Left colon (tissue), 2 donors: ENCODE measurements at places on chromosomes 11 and 22. TPM values are rescaled to one million over a fixed set of nuclear protein-coding genes. Genes with fewer than 3 reads are reported as not detected.

DNA sequence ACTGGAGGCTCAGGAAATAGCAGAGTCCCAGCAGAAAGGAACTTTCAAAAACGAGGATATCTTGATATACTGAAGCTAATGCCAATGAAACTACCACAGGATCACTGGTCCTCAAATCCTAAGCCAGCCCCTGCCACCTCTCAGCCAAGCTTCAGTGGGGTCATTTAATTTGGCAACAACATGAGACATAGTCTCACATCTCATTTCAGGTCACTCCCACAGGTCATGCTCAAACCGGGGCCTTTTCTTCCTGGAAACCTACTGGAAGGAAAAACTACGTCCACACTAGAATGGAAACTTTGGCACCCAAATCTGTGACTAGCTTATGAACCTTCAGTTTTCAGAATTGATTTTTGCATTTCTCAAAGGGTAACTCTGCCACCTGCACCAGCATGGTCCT is 61.9 kb upstream of the CYP2D6 start:
- no peak for DNase-seq

DNA sequence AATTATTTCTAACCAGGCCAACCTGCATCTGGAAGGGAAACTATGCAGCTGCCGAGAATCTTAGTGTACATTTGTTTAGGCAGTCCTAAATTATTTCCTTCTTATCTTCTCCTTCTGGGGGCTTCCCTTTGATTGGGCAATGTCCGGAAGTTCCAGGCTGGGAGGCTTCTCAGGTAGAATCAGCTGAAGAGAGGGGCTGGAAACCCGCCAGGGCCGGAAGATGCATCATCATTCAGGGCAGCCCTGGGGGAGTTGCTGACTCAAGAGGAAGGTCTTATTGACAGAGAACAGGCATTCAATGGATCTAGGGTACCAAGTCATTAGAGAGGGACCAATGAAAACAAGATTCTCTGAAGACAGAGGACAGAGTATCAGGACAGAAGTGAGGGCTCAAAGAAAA is 150.7 kb downstream of the BLID start:
- no peak for DNase-seq

- DNase-seq, result no peak
Observed at GRCh38 chr11:70672991-70673653, 274.8 kb downstream of the CTTN start.

DNA sequence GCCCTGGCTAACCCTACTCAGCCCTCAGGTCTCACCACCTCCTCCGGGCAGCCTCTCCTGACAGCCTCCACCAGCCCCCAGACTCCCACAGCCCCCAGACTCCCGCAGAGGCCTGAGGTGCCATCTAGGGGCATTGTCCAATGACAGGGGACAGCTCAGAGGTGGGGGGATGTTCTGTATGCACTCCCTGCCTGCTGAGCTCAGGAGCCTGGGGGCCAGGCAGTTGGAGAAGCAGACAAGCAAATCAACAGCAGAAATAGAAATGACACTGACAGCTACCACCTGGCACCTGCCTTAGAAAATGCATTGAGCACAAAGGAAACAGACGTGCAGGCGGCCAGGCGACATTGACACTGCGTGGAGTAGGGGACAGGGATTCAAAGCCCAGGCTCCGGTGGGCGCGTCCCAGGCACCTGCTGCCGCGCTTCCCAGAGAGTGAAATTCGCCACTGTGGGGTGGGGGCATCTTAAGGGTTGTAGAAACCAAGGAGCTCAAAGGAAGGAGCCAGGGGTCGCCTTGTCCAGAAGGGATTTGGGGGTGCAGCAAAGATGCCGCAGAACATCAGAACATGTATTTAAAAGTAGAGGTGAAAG is 22.5 kb upstream of the WNT7B start:
- DNase-seq, result no peak

GRCh38 chr22:37205046-37205445 is 7.2 kb downstream of the SSTR3 start:
- no peak for DNase-seq

DNA sequence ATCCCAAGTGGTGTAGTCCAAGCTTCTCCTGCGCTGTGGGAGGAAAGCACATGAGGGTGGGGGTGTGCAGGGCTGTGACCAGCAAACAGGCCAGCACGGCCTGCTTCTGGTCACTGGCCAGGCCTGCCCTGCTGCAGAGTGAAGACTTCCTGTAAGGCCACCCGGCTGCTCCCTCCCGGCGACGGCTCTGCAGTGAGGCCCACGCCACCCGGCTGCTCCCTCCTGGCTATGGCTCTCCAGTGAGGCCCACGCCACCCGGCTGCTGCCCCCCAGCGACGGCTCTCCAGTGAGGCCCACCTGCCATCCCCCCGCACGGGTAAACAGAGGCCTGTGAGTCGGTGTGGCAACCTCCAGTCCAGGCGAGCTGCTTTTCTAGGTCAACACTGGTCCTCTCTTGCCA is 31.4 kb upstream of the BRSK2 start:
- peak; percentile 19 for DNase-seq

GRCh38 chr11:71269603-71270511 is 17.5 kb upstream of the SHANK2 start:
- DNase-seq, result no peak

DNA sequence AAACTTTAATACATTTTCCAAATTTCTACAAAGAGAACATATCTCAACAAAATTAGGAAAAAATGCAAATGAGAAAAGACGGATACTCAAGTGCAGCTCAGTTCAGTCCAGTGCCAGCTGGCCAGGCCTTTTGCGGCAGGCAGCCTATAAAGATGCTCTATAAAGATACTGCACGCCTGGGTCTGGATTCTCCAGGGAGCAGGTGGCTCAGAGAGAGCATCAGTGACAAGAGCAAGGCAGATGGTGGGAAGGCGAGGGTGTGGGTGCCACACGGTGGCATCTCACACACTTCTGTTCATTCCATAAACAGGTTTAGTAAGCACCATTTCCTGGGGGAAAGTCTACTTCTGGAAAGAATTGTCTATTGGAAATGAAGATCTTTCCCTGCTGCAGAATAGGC is 18.1 kb upstream of the SCN3B start:
- no peak for DNase-seq

DNA sequence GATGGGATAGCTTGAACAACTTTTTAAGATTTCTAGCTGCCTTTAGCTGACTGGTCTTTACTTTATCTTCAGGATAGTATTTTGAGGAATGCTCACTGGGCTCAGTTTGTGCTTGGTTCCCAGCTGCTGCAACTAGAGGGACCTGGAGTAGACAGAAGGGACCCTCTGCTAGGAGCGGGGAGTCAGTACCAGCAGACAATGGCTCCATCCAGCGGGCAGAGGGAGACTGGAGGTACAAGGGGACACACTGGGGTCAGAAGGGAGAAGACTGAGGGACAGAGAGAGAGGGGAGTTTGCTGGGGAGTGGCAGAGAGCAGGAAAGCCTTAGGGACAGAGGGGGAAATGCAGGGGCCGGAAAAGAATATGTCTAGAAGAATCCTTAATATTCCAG is 22.0 kb upstream of the ACER3 start:
- DNase-seq, result no peak

DNA sequence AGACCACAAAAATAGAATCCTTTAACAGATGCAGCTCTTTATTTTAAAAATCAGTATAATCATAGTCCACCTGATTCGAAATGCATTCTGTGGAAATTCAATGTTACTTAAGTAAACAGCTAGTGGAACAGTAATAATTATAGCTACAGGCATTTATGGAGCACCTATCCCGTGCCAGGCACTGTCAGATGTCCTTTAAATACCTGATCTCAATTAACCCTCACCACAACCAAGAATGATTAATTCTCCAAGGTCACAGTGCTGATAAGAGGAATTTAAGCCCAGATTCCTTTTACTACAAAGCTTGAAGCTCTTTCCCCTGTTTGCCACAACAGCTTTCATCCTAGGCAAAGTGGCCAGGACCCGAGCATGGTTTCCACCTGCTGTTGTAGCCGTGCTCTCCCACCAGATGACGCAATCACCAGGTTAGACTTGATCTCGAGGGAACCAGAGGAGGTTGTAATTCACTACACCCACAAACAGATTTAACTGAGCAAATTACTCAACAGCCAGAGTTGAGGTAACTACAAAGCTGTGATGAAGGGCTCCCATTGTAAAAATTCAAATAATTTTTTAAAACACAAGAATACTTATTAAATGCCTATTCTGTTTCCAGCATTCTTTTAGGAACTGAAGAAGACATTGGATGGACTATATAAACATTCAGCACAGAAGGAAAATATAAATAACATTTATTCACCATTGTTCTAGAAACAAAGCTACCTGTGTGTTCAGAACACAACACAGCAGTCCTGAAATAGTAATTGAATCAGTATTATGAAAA is 10.3 kb downstream of the PRDM10 start:
- DNase-seq, result peak; percentile 47

GRCh38 chr11:128532016-128532571 is 55.3 kb downstream of the ETS1 start:
- no peak for DNase-seq

GRCh38 chr22:31611061-31611760 is 50.8 kb downstream of the PISD start:
- DNase-seq, result peak; percentile 15

- peak; percentile 48 for DNase-seq
Observed at GRCh38 chr11:130177782-130178181, 18.2 kb downstream of the ST14 start.

DNA sequence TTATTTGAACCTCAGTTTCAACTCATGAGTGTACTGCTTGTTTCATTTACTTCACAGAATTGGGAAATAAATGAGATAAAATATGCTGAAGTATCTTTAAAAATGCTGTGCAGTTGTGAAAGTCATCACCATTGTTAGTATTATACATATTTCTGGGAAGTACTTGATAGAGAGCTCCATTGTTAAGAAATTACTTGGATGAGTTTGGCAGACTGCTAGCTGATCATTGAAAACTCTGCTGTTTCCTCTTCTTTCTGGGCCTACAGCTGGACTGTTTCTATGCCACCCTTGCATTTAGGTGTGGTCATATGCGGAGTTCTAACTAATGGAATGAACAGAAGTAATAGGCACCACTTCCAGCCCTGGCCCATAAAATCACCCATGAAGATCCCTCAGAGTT is 10.0 kb downstream of the SIK2 start:
- DNase-seq, result no peak

GRCh38 chr11:9664276-9665171 is 647 bp downstream of the SWAP70 start:
- DNase-seq, result peak; percentile 69

DNA sequence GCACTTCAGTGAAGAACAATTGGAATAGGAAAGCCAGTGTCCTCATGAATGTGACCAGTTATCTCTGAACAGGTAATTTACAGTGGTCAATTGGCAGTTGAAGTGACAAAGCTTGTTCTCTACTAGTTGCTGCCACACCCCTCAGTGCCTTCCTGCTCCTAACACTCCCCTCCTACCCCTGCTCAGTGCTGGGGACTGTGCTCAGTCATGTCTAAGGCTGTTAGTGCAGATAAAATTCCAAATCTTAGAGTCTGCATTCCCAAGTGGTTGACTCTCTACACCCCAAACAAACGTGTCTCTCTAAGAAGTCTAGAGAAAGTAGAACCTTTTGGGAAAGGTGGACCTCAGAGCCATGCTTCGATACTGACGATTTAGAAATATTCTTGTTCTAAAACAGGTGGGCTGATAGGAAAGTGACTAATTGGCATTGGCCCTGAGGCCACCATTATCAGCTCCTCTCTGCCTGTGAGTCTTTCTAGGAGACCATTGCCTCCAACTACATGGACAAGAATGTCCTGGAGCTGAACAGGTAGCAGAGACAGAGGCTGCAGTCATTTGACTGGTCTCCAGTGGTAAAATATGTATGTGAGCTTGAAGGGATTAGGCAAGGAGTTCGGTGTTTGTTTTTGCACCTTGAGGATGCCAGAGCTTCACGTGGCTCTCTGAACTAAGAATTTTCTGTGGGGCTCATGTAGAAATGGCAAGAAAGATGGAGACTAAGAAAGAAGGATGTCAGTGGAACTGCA is 22.1 kb upstream of the NNMT start:
- DNase-seq, result no peak

DNA sequence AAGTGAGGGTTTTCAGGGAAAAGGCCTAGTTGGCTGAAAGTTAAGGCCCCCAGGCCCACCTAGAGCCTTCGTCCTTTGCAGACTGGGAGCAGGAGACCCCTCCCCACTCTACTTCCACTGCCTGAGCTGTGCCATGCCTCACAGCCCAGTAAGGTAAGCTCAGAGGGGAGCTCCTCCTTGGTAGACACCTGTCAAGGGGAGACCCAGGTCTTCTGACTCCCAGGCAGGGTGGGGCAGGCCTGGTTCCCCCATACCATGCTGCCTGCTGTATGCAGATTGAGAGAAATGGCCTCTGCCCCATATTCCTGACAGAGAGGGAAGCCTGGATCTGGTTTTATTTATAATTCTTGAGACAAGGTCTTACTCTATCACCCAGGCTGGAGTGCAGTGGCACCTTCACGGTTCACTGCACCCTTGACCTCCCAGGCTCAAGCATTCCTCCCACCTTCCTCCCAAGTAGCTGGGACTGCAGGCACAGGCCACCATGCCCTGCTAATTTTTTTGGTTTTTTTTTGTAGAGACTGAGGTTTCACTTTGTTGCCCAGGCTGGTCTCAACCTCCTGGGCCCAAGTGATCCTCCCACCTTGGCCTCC is 697 bp downstream of the RAB36 start:
- DNase-seq, result no peak

- no peak for DNase-seq
Observed at GRCh38 chr22:19535001-19535400, 10.8 kb upstream of the CLDN5 start.

DNA sequence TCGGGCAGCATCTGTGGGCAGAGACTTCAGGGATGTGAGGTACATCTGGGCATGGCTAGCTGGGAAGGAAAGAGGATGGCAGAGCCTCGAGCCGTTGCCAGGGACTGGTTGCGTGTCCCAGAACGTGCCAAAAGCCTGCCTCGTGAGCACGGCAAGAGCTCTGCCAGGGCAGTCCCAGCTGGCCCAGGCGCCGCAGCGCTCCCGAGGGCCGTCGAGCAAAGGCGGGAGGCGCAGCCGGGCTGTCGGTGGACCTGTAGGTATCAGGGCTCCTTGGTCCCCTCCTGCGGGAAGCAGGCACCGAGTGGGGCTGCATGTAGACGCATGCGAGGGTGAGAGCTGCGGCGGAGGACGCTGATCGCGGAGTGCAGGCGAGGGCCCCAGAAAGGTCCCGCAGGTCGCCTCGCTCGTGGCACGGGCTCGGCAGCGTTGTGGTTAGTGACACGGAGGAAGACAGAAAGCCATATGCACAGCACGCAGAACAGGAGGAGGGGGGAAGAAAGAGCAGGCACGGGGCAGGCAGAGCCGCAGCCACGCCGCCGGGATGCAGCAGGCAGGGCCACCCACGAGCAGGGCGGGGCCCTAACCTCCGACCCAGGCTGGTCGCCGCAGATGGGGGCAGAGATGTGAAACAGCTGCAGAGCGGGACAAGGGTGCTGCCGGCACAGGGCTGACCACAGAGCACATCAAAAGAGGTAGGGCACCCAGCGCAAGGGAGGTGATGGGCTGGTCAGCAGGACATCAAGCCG is 18.0 kb downstream of the LSP1 start:
- no peak for DNase-seq

TMEM86A gene
- 2.0 TPM for total RNA-seq

CFAP300 gene
- total RNA-seq, result not detected

ACR gene
- total RNA-seq, result 1.5 TPM

APOA4 gene
- total RNA-seq, result not detected

SEC14L6 gene
- 0.27 TPM for total RNA-seq
